LoVo (cell line): ENCODE measurements at places on chromosomes 4 and X.

- peak; percentile 48 for DNase-seq
Measured at GRCh38 chr4:168514249-168514852, 17.5 kb downstream of the PALLD start.

DNA sequence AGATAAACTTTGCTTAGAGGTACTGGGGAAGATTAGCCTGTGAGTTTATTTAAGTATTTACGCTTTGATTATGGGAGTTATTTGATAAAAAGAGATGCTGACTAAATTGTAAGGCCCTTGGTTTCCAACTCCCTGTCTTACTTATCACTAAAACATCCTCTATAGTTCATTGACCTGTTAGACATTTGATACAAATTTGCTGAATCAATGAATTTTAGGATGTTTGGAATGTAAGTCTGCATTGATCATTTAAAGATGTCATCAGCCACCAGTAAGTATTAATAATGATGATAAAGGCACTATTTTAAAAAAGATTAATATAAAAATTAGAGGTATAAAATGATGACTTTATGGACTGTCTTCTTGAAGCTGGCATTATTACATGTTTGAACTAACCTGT lies 340.6 kb downstream of the SPRY1 start:
- DNase-seq: no peak

DNA sequence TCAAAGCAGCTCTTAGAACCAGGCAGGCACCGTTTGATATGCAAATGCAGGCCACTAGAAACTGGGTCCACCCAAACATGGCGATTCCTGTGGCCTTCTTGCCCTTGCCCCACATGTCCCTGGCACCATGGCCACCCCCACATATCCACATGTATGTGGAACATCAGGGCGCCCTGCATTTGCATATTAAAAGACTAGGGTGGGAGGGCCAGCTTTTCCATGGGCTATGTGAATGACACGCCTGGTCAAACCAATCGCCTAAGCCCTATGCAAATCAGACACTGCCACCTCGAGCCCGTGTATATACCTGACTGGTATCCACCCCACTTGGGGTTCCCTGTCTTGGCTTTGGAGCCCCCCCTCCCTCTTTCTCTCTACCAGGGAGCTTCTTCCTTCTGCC lies 107.0 kb downstream of the ABLIM2 start:
- DNase-seq: no peak

DNA sequence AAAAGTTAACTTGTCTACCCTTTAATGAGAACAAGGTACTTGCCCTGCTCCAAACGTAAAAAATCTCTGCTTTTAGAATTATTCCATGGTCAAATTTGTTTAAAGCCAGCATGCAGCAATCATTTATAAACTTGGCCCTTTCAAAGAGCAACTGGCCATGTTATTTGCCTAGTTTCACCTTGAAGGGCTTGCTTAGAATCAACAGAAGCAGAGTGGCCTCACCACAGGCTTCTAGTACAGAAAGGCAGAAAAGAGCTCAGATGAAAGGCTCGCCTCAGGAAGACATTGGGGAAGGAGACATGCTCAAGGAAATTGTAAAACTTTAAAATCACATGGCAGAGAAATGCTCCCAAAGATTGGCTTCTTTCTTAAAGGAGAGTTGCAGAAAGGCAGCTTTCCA lies 53.8 kb upstream of the USP26 start:
- no peak for DNase-seq

- DNase-seq: no peak
Measured at GRCh38 chr4:13647031-13647430, 19.5 kb upstream of the BOD1L1 start.

DNA sequence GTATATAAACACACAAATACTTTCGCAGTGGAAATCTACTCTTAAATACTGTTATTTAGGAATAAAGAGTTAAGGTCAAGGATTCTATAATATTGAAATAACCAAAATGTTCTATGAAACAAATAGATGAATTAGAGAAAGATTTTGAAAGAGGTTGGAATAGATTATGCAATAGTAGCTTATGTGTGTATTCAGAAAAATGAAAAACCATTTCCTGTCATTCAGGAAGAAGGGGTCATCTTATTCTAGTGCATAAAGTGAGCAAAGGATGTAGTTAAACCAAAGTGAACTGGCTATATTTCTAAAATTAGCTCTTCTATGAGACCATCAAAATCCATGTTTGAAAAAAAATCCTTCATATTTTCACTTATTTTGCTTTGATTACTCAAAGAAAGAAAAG lies 30.0 kb upstream of the MYOZ2 start:
- DNase-seq: no peak

DNA sequence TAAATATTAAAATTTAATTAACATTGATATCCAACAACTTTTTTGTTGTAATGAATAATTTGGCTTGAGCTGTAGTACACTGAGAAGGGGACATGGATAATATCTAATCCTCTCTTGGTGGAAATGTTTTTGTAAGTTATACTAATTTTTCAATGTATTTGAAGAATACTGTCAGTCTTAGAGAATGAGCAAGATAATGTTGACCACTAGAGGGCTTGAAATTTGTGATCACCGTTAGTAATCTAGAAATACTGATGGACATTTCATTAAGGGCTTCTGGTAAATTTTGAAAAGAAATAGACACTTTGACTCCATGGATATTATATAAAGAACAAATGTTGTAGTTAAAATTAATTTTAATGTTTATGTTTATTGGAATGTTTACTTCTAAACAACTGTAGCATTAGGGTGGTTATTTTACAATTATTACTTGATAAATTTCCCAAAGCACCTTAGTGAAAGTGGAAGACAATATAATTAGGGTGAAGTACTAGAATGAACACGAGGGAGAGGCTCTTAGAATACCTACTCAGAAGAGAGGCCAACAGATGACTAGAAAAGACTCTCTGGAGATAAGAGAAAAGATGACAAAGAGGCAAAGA lies 20.0 kb upstream of the CAMK2D start:
- DNase-seq: peak; percentile 34

DNA sequence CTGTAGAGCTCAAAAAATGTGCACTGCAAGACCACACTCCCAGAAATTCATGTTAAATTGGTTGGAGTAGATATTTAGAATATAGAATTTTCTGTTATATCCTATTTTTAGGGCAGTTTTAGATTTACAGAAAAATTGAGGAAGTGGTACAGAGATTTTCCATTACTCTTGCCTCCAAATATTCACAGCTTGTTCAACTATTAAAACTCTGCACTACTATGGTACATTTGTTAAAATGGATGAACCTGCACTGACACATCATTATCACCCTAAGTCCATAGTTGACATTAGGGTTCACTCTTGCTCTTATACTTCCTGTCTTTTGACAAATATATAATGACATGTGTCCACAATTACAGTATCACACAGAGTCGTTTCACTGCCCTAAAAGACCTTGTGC lies 1724.5 kb downstream of the C4orf33 start:
- no peak for DNase-seq

GRCh38 chr4:179750374-179750773 lies 2308.1 kb upstream of the AGA start:
- DNase-seq: no peak

GRCh38 chr4:145315811-145316225 lies 135.4 kb upstream of the OTUD4 start:
- DNase-seq: no peak

GRCh38 chr4:82957045-82957444 lies 53.6 kb downstream of the LIN54 start:
- DNase-seq: no peak

DNA sequence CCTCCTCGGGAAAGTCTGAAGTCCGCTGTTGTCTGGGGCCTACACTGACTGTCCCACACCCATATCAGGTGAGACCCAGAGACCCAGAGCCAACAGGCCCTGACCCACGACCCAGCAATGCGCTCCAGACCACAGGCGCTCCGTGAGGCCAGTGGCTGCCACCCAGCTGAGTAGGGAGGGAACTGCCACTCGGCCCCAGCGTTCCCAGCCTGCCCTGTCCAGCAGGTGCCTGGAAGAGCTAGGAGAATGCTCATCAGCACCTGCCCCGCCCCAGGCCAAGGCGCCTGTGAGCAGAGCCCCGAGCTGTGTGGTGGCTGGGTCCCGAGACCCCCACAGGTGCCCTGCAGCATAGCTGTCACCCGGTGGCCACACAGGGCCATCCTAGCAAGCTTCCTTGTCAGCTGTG lies 2.7 kb downstream of the SPON2 start:
- no peak for DNase-seq

GRCh38 chr4:147571036-147571770 lies 46.0 kb upstream of the TMEM184C start:
- DNase-seq: no peak

- DNase-seq: no peak
Measured at GRCh38 chrX:133987188-133987587, 1.8 kb upstream of the GPC3 start.

DNA sequence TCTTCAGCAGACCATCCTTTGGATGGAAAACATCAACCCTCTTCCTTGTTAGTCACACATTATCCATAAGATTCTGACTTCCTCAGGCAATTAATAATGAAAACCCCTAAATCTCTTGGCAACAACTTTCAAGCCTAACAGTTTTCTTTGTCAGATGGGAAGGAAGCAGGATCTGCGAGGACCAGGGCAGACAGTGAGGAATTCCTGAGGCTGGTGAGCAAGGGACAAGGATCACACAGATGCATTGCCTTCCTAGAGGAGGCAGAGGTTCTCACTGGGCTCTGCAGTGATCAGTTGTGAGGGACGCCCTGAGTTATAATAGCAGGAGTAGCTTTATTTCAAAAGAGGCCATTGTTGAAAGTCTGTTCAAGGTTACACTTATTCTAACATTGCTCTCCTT lies 195.4 kb downstream of the SLIT2 start:
- DNase-seq: no peak

DNA sequence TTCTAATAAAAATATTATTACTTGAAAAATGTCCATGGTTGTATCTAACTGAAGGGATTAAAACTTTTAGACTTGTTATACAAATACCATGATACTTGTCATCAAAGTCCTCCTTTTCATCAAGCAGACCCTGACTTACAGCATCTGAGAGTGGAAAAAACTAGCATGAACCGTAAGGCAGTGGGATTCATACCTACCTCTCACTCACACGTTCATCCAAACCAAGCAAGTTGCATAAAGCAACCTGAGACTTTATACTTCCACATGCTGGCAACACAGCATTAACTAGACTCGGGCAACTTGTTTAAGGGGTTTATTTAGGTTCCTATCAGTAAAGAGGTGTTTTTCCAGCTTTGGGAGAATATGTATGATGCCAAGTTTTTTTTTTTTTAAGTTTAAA lies 22.6 kb upstream of the TLR7 start:
- DNase-seq: no peak

DNA sequence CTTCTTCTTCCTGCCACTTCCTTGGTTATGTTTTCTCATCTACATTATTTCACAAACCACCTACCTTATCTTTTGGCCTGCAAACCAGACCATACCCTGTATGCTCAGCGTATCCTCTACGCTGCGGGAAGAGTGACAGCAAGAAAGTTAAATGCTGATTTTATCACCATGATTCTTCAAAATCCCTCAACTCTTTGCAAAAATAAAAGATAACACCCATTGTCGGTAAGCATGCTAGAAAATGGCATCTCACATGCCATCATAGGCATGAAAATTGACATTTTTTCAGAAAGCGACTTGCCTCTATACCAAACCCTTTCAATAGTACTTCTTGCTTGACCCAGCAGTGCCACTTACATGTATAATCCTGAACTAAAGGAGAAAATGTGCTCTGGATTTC lies 102.0 kb downstream of the HPGD start:
- no peak for DNase-seq
